ENCODE measurements at places on chromosomes 5 and 9. TPM values are rescaled to one million over a fixed set of nuclear protein-coding genes. Genes with fewer than 3 reads are reported as not detected.

The SLC25A2 gene
- not detected for total RNA-seq

The PLAC8L1 gene
- total RNA-seq = not detected

The KIF4B gene
- not detected for total RNA-seq

The FOXD4L4 gene
- not detected for total RNA-seq

The EQTN gene
- total RNA-seq = not detected

The FABP6 gene
- not detected for total RNA-seq

The SLC9A3 gene
- 3.0 TPM for total RNA-seq

The NXNL2 gene
- 4.3 TPM for total RNA-seq

The SLC6A7 gene
- not detected for total RNA-seq

The FGF1 gene
- total RNA-seq = 12.1 TPM

The ERGIC1 gene
- 183 TPM for total RNA-seq

The PCDHB13 gene
- 1.9 TPM for total RNA-seq

The HACD4 gene
- total RNA-seq = 0.46 TPM

The KIF27 gene
- total RNA-seq = 3.5 TPM

The SPATA31A3 gene
- not detected for total RNA-seq

The CCNO gene
- total RNA-seq = 1.3 TPM

The GRAMD2B gene
- total RNA-seq = 44.2 TPM

The CTXN3 gene
- not detected for total RNA-seq

The ATP10B gene
- total RNA-seq = under 0.01 TPM

The CCL27 gene
- total RNA-seq = not detected

The ACOT12 gene
- total RNA-seq = not detected

The NSD1 gene
- 33.8 TPM for total RNA-seq

The TNC gene
- total RNA-seq = 342 TPM

The DPYSL3 gene
- 42.4 TPM for total RNA-seq

The PCDHB4 gene
- 0.48 TPM for total RNA-seq

The GCNT4 gene
- total RNA-seq = 3.2 TPM

The TAF1L gene
- not detected for total RNA-seq

Data from kidney epithelial cell (primary cell).